Skin of body (tissue), 3 donors: ENCODE measurements at places on chromosomes 13 and 19.

GRCh38 chr19:18427080-18427742, 8.0 kb downstream of the SSBP4 start:
- DNase-seq, result no peak

GRCh38 chr13:109792416-109793059, 6.2 kb upstream of the IRS2 start:
- DNase-seq, result no peak

- DNase-seq, result no peak
Measured at GRCh38 chr13:32903720-32904119, 112.5 kb upstream of the KL start.

GRCh38 chr13:109357751-109358471, 428.5 kb downstream of the IRS2 start:
- DNase-seq, result no peak

DNA sequence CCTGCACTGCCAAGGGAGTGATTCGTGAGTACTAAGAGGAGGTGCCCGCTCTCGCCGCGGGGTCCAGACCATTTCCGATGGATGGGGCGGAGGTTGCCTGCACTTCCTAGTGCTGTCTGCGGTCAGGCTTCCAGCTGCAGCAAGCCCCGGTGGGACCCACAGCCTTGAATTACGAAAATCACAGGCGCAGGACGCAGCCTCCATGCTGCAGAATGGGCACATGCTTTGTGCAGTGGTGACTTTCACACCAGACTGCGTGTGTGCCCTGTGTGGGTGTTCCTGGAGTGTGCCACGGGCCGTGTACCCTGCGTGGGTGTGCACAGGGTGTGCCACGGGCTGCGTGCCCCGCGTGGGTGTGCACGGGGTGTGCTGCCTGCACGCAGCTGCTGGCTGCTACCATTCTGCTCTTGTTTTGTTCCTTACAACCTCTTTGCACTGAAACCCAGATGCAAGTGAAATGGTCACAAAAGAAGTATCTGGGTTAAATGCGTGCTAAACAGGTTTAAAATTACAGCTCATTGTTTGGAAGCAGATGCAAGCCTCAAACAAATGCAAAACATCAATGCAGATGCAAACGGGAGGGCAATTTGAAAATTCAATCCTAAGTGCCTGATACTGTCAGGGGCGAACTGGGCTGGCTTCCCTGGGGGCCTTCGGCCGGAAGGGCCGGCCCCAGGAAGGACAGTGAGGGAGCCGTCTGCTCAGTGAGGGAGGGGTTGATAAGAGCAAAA, 221.2 kb upstream of the SOX1 start:
- no peak for DNase-seq

DNA sequence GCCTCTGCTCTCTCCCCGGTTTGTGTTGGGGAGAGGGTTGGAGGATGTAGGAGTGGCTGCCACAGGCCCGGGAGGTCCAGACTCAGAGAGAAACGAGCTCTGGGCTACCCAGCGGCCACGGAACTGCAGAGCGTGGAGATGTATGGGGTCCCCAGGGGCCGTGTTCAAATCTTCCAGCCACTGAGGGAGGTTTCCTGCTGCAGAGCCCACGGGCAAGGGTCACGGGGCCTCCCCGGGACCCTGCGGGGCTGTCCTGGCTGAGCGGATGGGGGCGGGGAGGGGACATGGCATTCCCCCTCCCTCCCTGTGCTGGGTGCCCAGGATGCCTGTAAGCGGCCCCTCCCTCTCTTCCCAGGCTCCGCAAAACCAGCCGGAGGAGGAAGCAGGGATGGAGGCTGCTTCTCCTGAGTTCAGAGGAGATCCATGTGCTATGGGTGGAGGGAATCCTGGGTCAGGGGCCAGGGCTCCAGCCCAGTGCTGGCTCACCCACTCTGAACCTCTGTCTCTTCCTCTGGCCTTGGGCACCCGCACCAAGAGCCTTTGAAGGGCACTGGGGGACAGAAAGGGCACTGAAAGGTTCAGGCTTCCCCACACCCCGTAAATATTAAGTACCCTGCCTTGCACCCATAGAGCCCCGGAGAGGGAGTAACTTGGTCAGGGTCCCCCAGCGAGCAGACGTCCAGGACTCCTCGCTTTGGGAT, 22.6 kb downstream of the SMIM24 start:
- DNase-seq, result no peak

GRCh38 chr19:40149501-40149900, 41.7 kb upstream of the MAP3K10 start:
- DNase-seq, result no peak

GRCh38 chr19:47675859-47676258, 37.4 kb upstream of the EHD2 start:
- DNase-seq, result no peak

GRCh38 chr13:108561149-108561548, 68.3 kb upstream of the MYO16 start:
- DNase-seq, result no peak
